ENCODE measurements at places on chromosomes 13 and 19.

DNA sequence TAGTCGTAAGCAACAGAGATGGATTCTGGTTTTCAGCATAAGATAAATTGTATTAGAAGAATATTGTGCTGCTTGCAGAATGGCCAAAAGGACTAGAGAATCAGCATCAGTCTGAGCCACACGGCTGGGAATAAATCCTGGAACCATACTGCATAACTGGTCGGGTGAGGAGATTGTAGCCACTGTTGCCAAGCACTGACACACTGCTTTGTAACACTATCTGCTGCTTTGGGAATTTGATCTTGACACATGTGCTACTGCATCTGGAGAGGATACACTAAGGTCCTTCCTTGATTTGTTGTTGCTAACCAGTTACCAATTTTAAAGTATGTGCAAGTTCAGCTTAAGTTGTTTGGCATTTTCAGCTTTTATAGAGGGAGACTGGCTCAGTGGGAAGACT lies 1.9 kb downstream of the HNRNPA1L2 start:
- no peak for DNase-seq

DNA sequence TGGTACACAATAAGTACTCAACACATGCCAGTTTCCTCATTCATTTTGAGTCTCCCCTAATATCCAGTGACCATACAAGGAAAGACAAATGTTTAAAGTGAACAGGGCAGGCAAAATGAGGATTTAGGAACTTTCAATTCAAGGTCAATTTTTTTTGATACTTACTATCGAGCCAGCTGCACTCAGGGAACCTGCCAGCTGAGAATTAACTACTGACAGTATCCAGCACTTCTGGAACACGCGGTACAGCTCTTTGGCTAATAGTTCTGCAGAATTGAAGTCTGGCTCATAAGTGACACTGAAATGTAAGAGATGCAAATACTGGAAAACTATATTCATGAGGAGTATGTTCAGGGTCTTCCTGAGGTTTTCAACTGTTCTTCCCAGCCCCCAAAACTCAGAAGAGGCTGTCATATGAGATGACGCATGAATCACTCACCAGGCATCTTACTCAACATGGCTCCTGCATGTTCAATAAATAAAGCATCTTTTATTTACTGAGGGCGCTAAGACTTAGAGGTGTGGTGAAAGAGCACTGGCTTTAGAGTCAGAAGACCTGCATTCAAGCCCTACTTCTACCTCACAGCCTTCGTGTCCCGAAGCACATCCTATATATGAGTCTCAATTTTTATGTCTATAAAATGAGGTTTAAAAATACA lies 25.6 kb downstream of the RUBCNL start:
- no peak for DNase-seq

- no peak for DNase-seq
Observed at GRCh38 chr13:40208517-40208916, 457.9 kb downstream of the FOXO1 start.

GRCh38 chr13:60944863-60945262 lies 470.8 kb downstream of the PCDH20 start:
- DNase-seq: no peak

- DNase-seq: no peak
Observed at GRCh38 chr13:30865123-30866049, 40.7 kb upstream of the MEDAG start.

- DNase-seq: no peak
Observed at GRCh38 chr13:47661076-47661475, 340.0 kb downstream of the SUCLA2 start.
